ENCODE measurements at places on chromosomes 7 and 10.

DNA sequence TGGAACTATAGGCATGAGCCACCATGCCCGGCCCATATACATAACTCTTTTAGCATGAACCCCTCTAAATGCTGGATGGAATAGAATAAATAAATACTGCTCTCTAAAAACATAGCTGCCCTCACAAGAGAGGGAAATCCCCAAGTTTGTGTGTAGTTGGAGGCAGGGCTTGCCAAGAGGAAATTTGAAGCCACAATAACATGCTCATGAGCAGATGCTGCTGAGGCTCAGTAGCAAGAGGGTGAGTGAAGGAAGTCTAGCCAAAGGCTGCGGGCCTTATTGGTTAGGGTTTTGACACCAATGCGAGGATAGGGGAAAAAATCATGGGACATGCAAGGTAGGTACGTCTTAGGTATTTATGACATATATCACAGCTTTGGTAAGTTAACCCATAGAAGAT lies 17.3 kb downstream of the TPK1 start:
- no peak for DNase-seq

DNA sequence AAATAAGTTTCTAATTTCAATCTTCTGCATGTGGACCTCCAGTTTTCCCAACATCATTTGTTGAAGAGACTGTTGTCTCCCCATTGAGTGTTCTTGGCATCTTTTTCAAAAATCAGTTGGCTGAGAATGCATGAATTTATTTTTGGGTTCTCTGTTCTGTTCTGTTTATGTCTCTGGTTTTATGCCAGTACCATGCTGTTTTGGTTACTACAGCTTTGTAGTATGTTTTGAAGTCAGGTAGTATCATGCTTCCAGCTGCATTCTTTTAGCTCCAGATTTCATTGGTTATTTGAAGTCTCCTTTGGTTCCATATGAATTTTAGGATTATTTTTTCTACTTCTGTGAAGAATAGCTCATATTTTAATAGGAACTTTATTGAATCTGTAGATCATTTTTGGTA lies 21.2 kb upstream of the SFTPD start:
- DNase-seq: no peak

- DNase-seq: no peak
These were observed 489.8 kb upstream of the ZMIZ1 start for GRCh38 chr10:78578929-78579328.

- DNase-seq: no peak
These were observed 118.0 kb upstream of the PFKP start for GRCh38 chr10:2949221-2949947.

GRCh38 chr10:88996927-88997326 lies 6.3 kb downstream of the FAS start:
- no peak for DNase-seq

- DNase-seq: no peak
These were observed 68.7 kb downstream of the AFAP1L2 start for GRCh38 chr10:114335614-114336013.

DNA sequence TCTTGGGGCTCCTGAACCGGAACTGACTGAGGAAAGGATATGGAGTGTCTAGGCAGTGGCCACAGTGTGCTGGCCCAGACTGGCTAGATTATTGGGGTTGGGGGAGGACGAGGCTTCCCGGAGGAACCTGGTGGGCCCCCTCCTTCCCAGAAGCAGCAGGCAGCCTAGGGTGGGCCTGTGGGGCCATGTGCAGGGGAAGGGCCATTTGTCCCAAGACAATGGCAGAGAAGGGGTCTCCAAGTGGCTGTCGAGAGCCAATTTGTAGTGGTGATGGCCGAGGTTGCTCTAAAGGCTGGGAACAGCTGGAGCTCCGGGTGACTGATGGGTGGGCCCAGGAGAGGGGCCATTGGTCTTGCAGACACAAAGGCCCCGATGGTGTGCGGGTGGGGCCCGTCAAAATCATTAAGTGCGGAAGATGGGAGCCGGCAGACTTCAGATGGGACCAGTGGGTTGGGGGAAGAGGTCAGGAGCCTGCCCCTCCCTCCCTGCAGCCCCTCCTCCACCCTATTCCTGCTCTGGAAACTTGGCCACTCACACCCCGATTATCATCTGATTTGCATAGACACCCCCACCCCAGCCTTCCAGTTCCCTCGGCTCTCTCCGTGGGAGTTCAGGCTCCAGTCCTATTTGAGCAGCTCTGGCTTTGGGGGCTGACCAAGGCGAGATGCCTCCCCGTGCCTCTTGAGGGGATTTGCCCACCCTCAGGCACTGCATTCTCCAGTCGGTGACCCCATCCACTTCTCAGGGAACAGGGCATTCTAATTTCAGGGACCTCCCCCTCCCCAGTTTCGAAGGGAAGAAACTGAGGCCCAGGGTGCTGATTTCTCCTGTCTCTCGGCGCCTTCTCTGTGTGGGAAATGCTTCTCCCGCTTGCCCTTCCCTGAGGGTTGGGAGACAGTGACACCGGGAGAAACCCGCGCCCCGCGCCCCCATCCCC lies 36.0 kb upstream of the PAX2 start:
- DNase-seq: no peak

- no peak for DNase-seq
These were observed 1.0 kb downstream of the SRGN start for GRCh38 chr10:69088801-69089501.

DNA sequence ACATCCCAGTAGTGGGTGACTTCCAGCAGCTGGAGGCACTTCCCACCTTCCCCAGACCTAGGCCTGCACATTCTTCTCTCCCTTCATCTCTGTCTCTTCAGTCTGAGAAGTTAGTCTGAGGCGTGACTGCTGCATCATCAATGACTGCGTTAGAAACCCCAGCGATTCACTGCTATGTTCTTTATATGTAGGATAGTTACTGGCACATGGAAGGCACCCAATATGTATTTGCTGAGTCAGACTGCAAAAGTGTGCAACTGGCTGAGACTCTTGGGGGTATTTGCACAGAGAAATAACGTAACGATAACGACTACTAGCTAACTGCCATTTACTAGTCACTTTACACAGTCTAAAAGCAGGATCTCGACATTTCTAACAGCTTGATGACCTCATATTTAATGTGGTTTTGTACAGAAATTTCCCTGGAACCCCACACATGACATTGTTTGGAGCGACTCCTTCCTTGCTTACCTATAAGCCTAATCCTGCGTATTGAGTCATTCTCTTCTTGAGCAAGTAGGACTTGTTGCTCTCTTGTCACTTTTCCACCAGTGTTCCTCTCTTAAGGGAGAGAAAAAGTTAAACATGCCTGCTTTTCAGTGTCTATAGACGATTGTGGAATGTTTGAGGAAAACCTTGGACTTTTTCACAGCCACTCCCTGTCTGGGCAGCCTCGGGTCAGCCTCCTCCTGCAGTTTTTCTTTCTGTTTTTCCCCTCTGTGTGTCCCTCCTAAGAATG lies 45.5 kb downstream of the THNSL1 start:
- DNase-seq: no peak

GRCh38 chr10:121559326-121560026 lies 38.8 kb downstream of the FGFR2 start:
- no peak for DNase-seq

GRCh38 chr10:60487543-60487942 lies 97.9 kb upstream of the ANK3 start:
- DNase-seq: no peak

DNA sequence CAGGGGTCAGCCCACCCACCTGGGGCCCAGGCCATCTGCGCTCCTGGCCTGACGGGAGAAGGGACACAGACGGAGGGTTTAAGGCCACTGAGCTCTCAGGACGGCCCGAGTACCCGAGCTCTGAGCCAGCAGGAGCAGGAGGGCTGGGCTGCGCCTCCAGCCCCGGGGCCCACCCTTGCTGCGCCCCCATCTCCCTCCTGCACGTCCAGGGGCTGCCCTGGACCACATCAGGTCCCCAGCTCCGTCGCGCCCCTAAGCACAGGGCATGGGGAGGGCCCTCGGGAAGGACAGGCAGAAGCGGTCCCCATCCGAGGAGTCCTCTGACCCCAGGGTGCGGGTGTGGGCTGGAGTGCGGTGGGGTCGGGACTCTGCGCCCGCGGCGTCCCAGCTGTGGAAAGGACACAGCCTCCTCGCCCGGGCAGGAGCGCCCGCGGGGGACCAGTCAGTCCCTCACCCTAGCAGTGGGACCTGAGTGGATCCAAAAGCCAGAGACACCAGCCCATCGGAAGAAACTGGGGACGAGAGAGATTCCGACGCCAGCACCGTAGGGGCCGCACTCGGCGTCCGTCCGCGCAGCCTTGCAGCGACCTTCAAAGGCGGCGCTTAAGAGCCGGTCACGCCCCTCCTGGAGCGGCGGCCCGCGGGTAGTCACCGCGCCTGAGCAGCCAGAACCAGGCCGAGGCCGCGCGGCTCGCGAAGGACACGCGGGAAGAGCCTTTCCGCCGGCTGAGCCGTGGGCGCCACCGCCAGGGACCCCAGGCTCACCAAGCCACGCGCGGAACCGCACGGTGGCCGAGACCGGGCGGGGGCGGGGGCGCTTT lies 15.9 kb downstream of the CAMK2B start:
- DNase-seq: no peak

GRCh38 chr7:141593134-141593533 lies 41.9 kb downstream of the AGK start:
- DNase-seq: no peak

GRCh38 chr7:102232611-102233286 lies 53.9 kb upstream of the SH2B2 start:
- no peak for DNase-seq

DNA sequence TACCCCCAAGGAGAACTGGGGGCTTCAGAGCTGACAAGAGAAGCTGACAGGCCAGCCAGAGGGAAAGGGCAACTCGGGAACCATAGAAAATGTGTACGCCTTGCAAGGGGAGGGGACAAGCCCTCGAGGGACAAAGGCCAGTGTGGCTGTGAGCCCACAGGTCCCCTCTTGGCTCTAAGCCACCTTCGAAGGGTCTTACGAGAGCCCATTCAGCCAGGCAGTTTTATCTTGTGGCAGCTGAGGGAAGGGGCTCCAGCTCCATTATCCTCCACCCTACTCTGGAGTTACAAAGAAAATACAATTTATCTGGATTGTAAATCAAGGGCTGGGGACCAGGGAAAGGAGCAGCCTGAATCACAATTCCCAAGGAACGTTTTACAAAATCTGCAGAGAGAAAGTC lies 159.5 kb upstream of the ZMIZ1 start:
- DNase-seq: no peak

DNA sequence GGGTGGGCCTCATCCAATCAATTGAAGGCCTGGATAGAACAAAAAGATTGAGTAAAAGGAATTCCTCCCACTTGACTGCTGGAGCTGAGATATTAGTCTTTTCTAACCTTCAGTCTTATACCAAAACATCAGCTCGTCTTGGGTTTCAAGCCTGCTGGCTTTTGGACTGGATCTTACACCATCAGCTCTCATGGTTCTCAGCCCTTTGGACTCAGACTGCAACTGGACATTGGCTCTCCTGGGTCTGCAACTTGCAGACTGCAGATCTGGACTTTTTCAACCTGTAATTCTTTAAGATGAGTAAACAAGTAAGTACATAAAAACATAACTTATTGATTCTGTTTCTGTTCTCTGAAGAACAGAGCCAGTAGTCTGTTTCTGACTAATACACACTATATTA lies 73.7 kb downstream of the PPP1R3C start:
- no peak for DNase-seq

- DNase-seq: no peak
These were observed 117.6 kb downstream of the TNS3 start for GRCh38 chr7:47464266-47464665.

DNA sequence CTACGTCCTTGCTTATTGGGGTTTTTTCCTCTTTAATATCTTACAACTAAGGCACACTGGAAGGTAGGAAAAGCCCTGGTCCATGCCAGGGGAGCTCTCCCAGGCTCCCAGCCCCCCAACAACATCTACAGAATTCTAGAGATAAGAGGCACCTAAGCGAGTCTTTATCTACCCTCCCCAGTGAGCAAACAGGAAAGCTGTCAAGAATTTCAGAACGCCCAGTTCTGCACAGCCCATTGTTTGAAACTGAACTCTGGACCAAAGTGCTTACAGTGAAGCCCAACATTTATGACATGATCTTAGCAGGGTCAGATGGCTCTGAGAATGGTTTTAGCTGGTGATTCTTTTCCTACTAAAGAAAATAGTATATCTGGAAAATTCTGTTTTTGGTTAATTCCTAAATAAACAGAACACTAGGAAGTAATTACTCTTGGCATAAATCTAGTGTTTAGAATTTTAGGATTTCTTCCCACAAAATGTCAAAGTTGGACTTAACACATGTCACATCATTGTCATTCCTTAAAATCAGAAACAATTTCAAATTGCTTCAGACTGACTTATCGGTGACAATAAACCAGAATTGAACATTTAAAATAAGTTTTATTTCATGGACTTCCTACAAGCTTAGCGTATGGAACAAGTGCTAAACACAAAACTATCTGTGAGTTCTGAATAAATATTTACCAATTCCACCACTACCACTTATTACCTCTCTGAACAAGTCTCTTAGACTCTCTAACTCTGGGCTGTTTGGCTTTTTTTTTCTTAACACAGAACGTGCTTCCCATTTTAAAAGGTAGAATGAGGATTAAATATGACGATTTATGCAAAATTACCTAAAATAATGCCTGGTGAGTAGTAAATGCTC lies 31.3 kb upstream of the RNF32 start:
- no peak for DNase-seq

- no peak for DNase-seq
These were observed 2.8 kb downstream of the SP8 start for GRCh38 chr7:20783700-20784387.

DNA sequence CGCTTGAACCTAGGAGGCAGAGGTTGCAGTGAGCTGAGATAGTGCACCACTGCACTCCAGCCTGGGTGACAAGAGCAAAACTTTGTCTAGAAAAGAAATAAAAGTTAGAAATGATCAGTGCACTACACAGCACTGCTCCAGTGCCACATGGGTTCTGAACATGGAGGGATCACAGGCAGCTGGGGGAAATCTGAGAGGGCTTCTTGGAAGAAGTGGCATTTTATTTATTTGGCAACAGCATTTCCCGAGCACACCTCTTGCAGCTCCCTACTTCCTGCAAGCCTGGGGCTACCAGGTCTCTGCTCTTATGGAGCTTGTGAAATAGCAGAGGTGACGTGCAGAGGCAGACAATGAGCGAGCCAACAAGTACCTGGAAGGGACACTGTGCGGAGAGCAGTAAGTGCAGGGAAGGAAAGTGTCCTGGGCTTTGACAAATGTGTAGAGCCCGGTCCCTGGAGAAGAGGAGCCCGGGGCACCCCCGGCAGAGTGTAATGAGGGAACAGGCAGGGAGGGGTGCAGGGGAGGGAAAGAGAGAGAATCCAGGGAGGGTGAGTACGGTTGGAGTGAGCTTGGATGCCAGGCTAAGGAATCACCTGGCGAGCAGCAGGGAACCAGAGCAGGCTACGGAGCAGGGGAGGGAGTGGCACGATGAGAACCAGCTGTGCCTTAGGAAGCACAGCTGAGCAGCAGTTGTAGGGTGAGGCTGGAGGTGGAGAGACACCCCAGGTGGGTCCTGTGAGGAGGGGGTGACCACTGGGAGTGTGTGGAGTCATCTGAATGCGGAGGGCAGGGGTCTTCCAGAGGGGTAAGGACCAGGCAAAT lies 104.6 kb upstream of the CTBP2 start:
- DNase-seq: no peak

DNA sequence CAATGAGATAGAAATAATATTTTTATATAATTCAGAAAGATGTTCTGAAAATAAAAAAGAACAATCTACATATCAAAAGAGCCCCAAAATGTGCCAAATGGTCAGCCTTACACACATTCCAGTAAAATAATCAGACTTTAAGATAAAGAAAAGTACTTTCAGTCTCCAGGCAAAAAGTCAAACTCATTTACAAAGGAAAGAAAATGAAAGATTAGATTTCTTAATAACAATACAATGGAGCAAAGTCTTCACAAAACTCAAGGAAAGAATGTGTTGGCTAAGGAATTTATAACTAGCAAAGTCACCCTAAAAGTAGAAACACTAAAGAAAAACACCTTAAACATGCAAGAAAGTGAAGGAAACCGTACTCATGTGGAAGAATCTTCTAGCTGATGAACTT lies 16.6 kb downstream of the RTKN2 start:
- no peak for DNase-seq

Data from nucleus accumbens (tissue), 56 donors.